Muscle of back (tissue), 13 donors: ENCODE measurements at places on chromosomes 3 and 15. TPM values are rescaled to one million over a fixed set of nuclear protein-coding genes. Genes with fewer than 3 reads are reported as not detected.

DNA sequence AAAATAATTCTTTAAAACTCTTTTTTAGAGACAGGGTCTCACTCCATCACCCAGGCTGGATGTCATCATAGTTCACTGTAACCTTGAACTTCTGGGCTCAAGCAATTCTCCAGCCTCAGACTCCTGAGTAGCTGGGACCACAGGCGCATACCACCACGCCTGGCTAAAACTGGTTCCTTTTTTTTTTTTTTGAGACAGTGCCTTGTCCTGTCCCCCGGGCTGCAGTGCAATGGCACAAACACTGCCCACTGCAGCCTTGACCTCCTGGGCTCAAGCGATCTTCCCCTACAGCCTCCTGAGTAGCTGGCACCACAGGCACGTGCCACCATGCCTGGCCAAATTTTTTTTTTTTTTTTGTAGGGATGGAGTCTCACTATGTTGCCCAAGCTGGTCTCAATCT lies 23.7 kb upstream of the FURIN start:
- no peak for DNase-seq

DNA sequence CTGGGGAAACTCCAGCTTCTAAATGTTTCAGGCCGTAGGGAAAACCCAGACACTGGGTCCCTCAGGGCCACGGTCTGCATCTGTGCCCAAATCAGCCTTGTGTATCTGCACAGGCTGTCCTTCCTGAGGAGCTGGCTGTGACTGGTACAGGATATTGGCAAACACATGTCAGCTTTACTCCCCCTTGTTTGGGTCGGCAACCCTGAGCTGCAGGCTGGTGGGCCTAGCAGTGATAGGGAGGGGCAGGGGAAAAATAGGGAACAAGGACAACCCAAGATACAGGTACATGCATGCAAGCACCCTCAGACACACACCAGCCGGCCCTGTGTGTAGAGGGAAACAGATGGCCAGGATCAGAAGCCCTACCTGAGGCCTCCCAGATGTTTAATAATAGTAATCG lies 28.7 kb upstream of the HCN4 start:
- DNase-seq, result no peak

DNA sequence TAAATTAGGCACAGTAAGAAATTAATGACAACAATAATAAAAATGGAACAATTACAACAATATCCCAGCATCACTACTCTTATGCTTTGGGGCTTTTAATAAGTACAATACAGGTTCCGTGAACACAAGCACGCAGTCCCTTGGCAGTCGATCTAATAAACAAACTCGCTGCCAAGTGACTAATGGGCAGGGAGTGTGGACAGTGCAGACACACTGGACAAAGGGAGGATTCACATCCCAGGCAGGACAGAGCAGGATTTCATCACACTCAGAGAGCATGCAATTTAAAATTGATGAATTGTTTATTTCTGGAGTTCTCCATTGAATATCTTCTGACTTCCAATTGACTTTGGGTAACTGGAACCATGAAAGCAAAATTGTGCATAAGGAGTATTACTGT lies 524.1 kb upstream of the CFAP20DC start:
- DNase-seq, result no peak

GRCh38 chr3:4551051-4551711 lies 58.0 kb downstream of the ITPR1 start:
- no peak for DNase-seq

DNA sequence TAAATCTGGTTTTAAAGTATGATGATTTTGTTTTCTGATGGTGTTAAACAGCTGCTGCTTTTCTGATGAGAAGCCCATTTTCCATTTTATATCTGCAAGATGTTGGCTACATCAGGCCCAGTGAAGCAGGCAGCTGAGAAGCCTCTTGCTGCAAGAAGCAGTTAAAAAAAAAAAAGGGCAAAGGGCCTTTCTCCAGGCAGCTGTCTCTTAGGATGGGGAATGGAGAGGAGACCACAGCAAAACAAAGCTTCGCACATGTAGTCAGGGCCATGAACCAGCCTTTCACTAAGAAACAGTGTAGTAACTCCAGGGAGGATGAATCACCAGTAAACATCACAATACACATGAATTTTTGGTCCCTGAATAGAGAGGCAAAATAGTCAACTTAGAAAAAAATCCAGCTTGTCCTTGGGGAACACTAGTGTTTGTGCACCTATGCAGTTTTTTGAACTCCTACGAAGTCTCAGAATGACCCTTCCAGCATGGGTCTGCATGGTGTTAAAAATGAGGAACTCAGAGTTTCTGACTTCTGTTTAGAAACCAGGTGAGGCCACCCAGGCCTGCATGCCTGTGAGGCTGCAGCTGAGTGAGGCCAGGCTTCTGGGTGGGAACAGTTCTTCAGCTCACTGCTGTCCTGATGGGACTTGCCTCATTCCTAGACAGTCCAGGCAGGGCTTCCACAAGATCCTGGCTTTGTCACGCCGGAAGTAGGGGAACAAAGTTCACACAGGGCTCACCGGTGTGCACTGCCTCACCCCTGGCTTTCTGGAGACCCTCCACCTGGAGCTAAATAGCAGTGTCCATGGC lies 518.7 kb downstream of the MCTP2 start:
- DNase-seq, result peak; percentile 39

GRCh38 chr3:169759256-169759655 lies 5.6 kb downstream of the TERC start:
- no peak for DNase-seq

GRCh38 chr3:29317659-29318173 lies 36.8 kb downstream of the RBMS3 start:
- no peak for DNase-seq

DNA sequence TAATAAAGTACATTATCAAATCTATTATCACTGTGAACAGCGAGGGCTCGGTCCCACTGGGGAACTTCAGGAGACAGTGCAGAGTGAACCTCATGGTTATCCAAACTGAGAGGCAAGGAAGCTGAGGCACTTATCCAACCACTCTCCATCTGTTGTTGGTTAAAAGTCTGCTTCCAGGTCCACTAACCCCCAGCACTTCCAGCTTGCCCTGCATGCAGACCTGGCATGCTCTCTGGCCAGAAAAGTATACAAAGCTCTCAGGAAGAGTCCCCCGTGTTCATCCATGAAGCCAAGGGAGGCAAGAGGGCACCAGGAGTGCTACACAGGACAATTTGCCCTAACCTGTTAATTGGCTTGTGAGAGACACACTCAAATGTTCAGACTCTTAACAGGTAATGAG lies 36.0 kb downstream of the FBN1 start:
- no peak for DNase-seq

Gene LMOD3
- polyA plus RNA-seq, result 165 TPM

Gene SUSD5
- 1.4 TPM for polyA plus RNA-seq

Gene CRYGS
- 4.4 TPM for polyA plus RNA-seq

Gene WDR93
- polyA plus RNA-seq, result 0.07 TPM
